Activated CD4-positive, alpha-beta T cell treated with anti-CD3 and anti-CD28 coated beads, Interleukin-2, amount 10 ng/mL, durations not matched to agents 24 days and 14 days (primary cell): ENCODE measurements at places on chromosomes 5 and 9. TPM values are rescaled to one million over a fixed set of nuclear protein-coding genes. Genes with fewer than 3 reads are reported as not detected.

- no peak for DNase-seq
- no peaks in the 10 kb centered on the region for H3K27me3 ChIP-seq
- no peaks in the 10 kb centered on the region for H3K4me1 ChIP-seq
These were observed 428.6 kb upstream of the TLE4 start for GRCh38 chr9:79143211-79143610.

- peaks cover 1% of the 10 kb centered on the region for H3K36me3 ChIP-seq
- no peak for DNase-seq
- H3K4me3 ChIP-seq: peak overlapping the region; percentile 92
- peaks cover 3% of the 10 kb centered on the region for H3K27me3 ChIP-seq
- peak overlapping the region; percentile 85 for H3K27ac ChIP-seq
These were observed 2.0 kb downstream of the JMY start for GRCh38 chr5:79237740-79238560.

GRCh38 chr5:32276173-32276853 lies 36.4 kb downstream of the MTMR12 start:
- H3K27ac ChIP-seq: peak overlapping the region; percentile 52
- peaks cover 46% of the 10 kb centered on the region for H3K4me1 ChIP-seq
- H3K36me3 ChIP-seq: peaks cover 40% of the 10 kb centered on the region
- no peak overlapping the region for H3K4me3 ChIP-seq
- DNase-seq: peak; percentile 59
- no peaks in the 10 kb centered on the region for H3K27me3 ChIP-seq

DNA sequence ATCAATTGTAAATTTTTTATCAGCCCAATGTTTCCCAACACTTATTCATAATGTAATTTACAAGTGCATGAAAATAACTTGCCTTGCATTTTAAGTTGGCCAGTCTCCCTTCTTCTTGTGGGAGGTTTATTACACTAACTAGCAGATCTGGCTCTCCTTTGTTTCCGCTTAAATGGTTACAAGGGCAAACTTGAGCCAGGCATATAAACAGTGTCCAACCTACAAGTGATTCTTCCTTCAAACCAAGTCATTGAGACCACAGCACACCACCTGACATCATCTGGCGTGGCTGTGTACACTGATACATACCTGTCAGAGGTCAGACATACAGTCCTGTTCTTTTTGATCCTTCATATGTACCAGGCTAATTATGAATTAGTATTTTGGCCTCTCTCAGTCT lies 80.1 kb downstream of the ALDH1A1 start:
- no peaks in the 10 kb centered on the region for H3K4me1 ChIP-seq
- H3K36me3 ChIP-seq: no peaks in the 10 kb centered on the region

- no peak overlapping the region for H3K4me3 ChIP-seq
- peaks cover 1% of the 10 kb centered on the region for H3K4me1 ChIP-seq
- H3K27ac ChIP-seq: no peak overlapping the region
These were observed 17.4 kb upstream of the C9orf72 start for GRCh38 chr9:27590651-27591050.

Gene AHRR
- 25.8 and 26.0 TPM in 2 replicates for total RNA-seq
